ENCODE measurements at places on chromosomes 4 and X.

DNA sequence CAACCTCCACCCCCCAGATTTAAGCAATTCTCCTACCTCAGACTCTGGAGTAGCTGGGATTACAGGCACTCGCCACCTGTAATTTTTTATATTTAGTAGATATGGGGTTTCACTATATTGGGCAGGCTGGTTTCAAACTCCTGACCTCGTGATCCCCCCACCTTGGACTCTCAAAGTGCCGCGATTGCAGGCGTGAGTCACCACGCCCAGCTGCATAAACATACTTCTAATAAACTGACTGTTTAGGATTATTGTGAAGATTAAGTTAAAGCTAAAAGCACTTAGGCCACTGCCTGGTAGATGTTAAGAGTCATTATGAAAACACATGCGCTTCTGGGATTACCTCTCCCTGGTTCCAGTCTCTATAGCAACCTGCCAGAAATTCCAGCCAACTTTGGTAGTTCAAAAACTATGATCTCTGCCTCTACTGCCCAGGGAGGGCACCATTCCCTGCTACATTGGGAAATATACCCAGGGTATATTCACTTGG is 30.2 kb upstream of the GRIA3 start:
- no peak for DNase-seq

- no peak for DNase-seq
Observed at GRCh38 chr4:8336412-8337075, 67.0 kb downstream of the HTRA3 start.

DNA sequence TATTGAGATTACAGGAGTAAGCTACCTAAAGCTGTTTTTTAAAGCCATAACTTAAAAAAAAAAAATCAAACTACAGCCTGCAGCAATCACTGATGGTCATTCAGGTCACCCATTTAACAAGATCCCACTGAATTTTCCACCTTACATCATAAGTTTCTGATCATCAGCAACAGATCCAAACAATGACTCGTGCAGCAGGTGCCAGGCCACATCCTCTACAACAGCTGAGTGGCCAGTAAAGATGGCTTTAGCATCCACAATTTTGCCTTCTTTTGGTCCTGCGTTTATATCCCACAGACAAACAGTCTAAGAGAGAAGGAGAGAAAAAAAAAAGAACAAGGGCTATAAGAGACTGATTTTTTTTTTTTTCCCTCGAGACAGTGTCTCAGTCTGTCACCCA is 16.6 kb downstream of the RBBP7 start:
- DNase-seq, result no peak

- no peak for DNase-seq
Observed at GRCh38 chr4:7744142-7744804, 195.4 kb downstream of the AFAP1 start.

DNA sequence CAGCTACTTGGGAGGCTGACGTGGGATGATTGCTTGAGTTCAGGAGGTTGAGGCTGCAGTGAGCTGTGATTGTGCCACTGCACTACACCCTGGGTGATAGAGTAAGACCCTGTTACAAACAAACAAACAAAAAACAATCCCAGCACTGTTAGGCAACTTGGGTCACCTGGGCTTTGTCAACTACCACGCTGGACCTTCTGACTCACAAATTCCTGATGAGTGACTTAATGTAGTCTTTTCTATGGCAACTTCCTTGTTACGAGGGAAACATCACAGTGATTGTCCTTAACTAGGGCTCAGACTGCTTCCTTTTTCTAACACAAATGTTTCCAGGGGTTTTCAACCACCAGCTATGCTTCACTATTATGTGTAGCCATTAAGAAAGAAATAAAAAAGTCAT is 128.8 kb upstream of the GPC4 start:
- DNase-seq, result no peak

DNA sequence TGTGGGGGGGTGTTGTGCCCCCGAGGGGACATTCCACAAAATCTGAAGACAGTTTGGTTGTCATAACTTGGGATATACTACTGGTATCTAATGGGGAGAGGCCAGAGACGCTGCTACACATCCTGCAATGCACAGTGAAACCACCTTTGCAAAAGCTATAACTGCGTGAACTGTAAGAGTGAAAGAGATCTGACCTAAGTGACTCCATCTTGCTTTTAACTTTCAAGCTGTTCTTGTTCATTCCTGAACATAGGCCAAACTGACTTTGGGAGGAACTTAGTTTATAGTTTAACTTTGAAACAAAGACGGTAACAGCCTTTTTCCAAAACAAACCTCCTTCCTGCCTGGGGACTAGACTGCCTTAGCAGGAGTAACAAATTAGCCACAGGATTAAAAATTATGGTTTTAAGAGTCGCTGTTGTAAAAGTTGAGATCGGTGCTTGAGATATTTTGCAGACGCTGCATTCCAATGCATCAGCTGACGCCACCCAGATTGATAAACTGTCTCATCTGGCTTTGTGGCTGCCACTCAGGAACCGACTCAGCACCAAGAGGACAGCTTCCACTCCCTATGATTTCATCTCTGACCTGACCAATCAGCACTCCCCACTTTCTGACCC is 70.9 kb downstream of the ATXN3L start:
- DNase-seq, result no peak

- DNase-seq, result no peak
Observed at GRCh38 chr4:174396599-174397110, 112.9 kb downstream of the CEP44 start.
